Activated CD4-positive, alpha-beta memory T cell treated with anti-CD3 and anti-CD28 coated beads for 36 hours (primary cell): ENCODE measurements at places on chromosomes 4 and X.

DNA sequence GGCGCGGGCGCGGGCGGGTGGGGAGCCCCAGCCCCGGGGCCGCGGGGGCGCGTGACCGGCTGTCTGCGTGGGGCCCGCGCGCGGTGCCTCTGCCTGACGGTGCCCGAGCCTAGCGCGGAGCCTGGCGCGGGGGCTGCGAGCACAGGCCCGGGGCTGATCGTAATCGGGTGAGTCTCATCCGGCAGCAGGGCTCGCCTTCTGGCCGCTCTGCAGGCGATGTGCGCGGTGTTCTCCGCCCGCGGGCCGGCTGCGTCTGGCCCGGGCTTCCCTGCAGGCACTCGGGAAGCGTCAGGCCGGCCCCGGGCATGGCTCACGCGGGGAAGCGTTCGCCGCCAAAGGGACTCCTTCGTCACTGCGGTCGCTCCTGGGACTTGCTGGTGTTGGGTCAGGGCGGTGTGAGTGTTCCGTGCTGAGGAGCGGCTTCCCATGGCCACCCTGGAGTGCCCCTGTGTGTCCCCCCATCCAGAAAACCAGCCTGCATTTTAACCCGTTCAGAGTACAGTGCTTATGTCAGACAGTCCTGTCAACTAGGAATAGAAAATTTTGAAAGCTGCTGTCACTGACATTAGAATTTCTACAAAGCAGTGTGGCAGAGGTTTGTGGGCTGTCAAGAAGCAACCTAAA, 40.6 kb downstream of the FAM149A start:
- peak; percentile 27 for DNase-seq

- DNase-seq: no peak
Measured at GRCh38 chrX:38612281-38612680, 50.9 kb downstream of the TSPAN7 start.

DNA sequence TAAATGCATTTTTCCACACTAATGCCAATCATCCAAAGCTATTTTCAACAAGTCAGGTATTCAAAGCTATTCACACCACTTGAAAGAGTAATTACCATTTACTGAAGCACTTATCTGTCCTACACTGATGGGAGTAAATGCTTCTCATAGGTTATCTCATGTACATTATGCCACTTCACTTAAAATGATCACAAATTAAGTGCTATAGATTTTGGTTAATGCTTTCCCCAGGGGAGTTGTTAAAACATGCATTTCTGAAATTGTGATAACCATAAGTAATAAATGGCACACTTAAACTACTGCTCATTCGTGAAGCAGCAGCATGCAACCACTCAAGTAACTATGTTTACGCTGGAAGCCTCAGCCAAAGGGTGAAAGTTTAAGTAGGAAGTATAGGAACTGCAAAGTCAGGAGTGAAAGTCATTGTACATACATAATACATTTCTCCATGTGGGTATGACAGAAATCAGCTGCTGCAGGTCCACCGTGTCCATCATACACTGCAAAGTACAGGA, 6.6 kb downstream of the PPM1K start:
- no peak for DNase-seq

GRCh38 chr4:78534286-78534955, 17.1 kb upstream of the ANXA3 start:
- DNase-seq: no peak

DNA sequence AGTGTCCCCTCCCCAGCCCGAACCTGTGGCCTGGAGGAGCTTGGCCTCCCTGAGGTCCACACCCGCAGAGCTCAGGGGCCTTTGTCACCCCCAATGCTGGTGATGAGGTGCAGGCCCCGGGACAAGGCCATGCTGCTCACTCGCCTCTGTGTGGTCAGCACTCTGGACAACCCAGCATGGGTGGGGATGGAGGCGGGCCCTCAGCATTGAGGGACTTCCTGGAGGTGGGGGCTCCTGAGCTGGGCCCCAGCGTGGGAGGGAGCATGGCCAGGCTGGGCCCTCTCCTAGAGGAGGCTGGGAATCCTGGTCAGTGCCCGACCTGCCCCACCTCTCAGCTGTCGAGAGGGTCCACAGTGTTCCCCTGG, 30.6 kb downstream of the TACC3 start:
- DNase-seq: no peak

DNA sequence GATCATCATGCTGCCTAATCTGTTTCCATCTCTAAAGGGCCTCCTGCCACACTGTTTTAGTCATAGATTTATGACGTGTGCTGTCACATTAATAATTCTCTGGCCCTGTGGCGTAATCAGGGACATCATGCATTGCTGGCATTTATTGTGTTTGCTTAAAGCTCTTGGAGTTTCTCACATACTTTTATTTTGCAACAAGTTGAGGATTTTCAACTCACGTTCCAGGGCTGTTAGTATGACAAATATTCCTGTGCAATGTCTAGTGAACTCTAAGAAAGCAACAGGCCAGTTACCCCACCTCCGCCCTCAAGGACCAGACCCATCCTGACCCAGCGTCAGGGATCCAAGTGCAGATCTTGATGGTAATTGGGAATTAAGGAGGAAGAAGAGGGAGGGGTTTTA, 7.8 kb upstream of the PIGA start:
- no peak for DNase-seq

GRCh38 chrX:26925088-26925487, 538.1 kb downstream of the PPP4R3C start:
- DNase-seq: no peak

DNA sequence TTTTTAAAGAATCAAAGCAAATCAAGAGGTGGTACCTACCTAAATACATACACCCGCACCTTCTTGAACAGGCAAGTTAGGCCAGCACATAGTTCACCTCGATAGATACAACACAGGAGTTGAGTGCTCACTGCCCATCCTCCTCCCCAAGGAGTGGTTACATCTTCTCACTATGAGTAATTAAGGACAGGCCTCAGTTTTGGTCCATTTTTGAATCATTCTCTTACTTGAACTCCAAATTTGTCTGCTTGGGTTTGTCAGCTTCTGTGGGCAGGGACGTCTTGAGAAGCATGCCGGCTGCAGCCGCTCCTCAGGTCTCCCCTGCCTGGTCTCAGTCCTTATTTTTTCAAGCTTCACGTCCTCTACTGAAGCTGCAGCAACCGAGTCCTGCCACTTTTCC, 190.6 kb upstream of the RBPJ start:
- peak; percentile 59 for DNase-seq

GRCh38 chrX:97751735-97752134, 868.0 kb downstream of the RPA4 start:
- DNase-seq: no peak
